ENCODE measurements at places on chromosomes 5 and 9.

GRCh38 chr9:111094958-111095357, 56.7 kb upstream of the LPAR1 start:
- DNase-seq, result peak; percentile 6

GRCh38 chr5:172150514-172151425, 37.3 kb downstream of the STK10 start:
- DNase-seq, result no peak

GRCh38 chr9:130881516-130881915, 15.1 kb downstream of the QRFP start:
- DNase-seq, result no peak

DNA sequence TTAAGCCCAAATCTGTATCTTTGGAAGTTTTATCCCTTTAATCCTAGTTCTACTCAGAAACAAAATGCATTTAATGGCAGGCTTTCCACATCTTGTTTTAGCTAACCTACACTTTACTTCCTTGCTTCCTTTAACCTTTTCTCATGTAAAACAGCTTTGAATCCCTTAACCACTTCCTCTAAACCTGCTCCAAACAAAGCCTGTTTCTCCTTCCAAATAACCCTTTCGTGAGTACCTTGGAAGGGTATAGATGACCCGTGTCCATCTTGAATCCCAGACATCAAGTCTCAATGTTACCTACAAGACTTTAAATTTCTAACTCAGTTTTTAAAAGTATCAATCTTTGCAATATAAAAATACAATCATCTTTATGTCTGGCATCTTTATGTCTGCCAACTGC, 78.4 kb downstream of the DROSHA start:
- no peak for DNase-seq

DNA sequence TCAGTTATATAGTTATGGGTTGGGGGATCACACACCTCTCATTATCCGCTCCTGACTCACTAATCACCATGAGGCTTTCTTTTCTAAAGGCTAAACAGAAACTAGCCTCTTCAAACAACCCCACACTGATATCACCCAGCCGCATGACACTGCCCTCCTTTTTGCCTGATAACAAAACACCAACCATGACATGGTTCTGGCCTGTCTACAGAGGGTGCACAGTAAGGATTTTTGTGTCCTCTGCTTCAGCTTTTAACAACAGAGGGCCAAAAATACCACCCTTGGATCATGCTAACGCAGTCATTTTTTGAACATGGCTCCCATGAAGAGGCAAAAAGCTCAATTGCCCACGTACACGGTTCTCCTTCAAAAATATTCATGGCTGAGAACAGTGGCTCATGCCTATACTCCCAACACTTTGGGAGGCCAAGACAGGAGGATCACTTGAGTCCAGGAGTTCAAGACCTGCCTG, 4.0 kb downstream of the CMBL start:
- DNase-seq, result no peak

DNA sequence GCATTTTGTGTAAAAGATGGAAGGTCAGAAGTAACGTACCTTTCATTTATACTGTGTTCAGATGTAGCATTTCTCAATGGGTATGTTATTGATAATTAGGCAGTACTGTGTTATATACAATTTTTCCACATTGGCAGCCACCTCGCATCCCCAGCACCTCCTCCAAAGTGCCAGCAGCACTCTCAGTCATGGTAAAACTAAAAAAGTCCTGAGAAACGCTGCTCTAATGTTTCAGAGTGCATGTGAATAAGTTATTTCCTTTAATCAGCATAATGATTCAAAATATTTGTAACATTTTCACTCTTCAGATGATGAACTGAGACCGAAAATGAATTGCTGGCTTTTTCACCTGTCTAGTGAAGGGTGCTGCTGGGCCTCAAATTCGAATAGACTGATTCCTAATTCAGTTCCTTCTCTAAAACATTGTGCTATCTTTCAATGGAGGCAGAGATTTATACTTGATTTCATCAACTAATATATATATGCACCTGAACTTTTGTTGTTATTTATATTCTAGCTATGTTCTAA, 79.9 kb upstream of the ANKRD55 start:
- DNase-seq, result no peak

DNA sequence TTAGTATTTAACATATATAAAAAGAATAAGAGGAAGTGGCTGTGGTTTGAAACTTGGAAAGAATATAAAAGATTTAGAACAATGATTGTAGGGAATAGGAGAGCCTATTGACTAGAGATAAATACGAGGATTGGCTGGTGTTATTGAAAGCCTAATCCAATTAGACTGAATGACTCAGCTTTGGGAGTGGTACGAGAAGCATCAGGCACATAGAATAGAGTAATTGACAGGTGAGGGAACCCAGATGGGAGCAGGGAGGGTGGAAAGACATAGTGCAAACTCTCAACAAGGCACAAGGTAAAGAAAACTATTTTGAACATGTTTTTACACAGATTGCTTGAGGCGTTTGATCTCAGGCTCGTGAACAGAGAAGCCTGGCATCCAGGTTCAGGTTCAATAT, 338.9 kb upstream of the KLF9 start:
- no peak for DNase-seq

DNA sequence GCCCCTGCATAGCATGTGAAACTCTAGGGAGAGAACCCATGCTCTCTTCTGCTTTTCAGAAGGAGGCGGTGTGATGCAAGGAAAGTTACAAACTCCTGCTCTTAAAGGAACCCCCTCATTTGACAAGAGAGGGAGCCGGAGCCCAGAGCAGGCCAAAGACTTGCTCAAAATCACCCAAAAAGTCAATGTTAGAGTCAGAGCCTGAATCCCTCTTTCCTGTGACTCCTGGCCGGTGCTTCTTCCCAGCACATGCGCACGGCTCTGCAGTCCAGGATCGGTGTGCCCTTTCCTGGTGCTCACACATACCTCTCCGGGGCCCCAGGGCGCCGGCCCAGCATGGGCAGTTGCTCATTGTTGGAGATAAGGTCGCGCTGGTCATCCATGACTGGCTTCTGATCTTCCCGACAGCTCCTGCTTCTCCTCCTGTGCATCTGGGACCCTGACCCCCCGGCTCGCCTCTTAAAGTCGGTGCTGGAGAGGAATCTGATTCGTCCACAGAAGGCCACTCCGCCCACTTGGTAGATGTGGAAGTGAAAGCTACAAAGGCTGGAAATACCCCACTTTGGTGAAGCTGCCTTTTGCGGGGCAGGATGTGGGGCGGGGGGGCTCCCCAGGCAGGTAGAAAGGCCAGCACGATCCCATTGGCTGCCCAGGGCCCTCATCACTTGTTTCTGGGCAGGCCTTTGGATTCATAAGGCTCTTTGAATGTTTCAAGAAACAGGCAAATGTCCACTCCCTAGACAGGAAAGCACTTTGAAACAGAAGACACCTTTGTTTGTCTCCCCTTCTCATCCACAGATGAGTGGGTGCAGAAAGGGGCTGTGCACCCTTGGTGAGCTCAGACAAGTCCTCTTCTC, at the start of gene CD74:
Gene CD74 (minus strand): TSS at position 592 of the 857 bp plus-strand sequence. CDS start 161 bp downstream, at position 431.
- no peak for DNase-seq

DNA sequence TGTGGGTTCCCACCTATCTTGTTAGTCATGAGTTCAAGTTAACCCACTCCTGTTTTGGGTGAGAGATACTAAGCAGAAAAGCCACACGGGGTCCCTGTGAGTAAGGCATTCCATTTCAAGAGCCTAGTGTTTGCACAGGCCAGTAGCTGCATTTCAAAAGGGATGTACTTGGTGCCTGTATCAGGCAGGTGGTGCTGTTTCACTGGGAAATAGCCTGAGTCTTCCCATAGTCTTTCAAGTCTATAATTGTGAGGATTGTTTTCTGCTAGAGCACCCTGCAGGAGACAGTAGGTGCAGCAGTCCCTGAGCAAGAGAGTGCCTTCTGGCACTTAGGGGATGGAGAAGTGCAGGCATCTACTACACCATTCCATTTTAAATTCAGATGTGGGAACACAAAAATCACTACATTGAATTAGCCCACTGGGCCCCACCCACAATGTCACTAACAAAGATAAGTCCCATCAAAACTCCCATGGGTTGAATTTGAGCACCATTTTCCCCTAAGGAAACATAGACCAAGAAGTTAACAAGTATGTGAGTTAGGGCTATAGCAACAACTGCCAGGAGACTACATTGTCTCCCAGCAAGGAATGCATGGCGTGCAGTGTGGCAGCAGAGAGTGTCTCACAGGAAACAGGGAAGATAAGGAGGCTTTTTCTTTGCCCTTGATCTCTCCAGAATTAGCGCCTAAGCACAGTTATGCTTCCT, 263.2 kb downstream of the COX7C start:
- DNase-seq, result peak; percentile 83

Measured in fibroblast of skin of right biceps (primary cell).